ENCODE measurements at places on chromosomes 12 and 14.

DNA sequence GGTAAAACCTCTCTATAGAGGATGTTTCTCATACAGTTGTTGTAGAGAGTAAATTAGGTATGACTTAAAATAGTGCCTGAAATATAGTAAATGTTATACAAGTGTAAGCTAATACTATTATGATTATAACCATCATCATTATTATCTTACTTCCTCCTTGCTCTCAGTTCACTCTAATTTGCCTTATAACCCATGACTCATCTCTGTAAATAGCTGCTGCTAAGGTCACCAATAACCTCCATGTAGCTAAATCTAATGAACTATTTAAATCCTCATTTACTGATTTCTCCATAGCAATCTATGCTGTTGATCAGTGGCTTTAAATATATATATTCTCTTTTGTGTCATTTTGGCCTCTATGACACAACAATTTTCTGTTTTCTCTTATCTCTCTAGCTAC, 109.6 kb downstream of the RMST start:
- DNase-seq: no peak

- peak; percentile 33 for DNase-seq
These were observed 758.3 kb downstream of the C12orf50 start for GRCh38 chr12:87270919-87271318.

DNA sequence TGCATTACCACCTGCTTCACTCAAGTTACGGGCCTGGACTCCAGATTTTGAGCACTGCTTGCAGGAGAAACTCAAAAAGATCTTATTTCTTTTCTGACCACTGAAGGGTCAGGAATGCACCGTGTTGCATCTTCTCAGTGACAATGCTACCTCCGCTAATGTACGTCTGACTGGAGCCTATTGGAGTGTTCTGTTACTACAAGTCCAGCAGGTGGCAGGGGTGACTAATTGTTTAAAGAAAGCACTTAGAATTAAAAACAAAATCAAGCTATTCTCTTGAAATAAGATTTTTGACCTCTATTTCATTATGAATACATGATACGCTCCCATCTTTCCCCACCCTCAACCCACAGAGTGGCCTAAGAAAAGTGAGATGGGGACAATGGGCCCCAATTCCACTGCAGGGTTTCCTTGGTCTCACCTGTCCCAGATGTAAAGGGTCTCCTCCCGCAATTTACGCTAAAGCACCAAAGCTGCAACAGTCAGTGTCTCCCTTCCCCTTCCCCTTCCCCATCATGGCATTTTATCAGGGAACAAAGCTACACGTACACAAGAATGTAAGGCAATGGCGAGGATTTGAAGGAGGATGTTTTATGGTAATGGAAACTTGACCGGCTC, 2.2 kb downstream of the TBPL2 start:
- DNase-seq: peak; percentile 50

GRCh38 chr12:10740182-10740581, 17.1 kb upstream of the YBX3 start:
- no peak for DNase-seq

DNA sequence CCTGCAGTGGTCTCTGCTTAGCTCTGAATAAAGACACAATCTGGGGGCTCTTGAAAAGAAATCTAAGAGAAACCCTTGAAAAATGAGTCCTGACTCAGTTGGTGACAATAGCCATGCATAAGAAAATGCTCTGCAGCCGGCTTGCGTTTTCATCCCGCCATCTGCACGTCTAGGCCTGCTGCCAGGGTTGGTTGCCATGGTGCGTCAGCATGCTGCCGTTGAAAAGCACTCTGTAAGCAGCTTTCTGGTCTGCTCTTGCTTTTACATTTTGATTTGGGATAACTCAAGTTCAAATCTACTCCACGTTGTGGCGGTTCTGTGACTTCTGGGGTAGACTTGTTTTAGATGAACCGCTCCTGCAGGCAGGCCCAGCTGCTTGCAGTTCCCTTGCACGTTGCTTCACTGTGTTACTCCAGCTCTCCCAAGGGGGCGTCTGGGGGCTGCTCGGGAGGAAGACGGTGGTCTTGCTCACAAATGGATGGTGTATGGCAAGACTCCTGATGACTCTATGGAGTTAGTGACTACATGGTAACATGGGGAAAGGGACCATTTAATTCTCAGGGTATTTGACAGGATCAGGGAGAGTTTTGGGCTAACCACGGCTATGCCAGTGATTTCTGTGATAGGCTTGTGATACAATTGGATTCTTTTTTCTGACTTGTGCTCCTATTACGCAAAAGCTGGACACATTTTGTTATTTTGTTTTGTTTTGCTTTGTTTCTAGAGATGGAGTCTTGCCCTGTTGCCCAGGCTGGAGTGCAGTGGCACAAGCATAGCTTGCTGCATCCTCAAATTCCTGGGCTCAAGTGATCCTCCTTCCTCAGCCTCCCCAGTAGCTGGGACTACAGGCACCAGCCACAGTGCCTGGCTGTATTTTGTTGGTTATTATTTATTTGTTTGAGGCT, 15.8 kb downstream of the WNT5B start:
- peak; percentile 97 for DNase-seq

DNA sequence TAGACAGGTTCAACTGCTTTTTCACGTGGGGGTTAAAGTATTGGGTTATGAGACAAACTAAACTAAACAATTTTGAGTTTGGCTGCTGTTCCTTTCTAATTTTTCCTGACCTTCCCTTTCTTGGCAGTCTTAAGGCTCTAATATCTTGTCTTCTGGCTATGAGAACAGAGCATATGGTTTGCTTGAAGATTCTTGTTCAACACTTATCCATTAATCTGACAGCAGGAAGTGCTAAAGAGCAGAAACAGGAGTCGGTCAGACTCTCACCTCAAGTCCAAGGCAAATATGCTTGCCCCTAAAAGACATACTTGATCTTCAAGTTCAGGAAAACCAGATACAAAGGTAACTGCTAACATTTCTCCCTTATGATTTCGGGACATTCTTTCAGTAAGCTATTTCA, 52.6 kb upstream of the KCNJ8 start:
- peak; percentile 86 for DNase-seq

- no peak for DNase-seq
These were observed 4.6 kb downstream of the RND1 start for GRCh38 chr12:48861111-48861510.

- DNase-seq: peak; percentile 39
These were observed 2.9 kb upstream of the PFDN5 start for GRCh38 chr12:53292426-53292825.

DNA sequence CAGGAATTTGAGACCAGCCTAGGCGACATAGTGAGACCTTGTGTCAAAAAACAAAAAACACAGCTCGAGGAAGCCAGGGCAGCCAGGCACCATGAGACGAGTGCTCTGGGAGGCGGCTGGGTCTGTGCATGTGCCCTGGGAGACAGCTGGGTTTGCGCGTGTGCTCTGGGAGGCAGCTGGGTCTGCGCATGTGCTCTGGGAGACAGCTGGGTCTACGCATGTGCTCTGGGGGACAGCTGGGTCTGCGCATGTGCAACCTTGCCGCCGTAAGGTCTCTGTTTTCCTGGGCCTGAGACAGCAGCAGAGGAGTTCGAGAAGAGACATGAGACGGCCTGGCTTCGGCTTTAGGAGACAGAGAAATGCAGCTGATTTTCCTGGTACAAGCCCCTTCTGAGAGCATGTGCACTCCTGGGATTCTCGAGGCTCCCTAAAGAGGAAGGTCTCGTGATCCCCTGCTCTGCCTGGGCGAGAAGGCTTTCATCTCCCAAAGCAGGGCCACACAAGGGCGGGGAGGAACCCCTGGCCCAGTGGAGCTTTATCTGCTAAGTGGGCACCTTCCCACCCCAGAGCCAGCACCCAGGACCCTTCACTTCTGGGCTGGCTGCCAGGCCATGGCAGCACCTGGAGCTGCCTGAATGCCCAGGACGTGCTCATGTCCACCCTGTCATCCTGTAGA, 3.5 kb upstream of the BDKRB1 start:
- peak; percentile 69 for DNase-seq

DNA sequence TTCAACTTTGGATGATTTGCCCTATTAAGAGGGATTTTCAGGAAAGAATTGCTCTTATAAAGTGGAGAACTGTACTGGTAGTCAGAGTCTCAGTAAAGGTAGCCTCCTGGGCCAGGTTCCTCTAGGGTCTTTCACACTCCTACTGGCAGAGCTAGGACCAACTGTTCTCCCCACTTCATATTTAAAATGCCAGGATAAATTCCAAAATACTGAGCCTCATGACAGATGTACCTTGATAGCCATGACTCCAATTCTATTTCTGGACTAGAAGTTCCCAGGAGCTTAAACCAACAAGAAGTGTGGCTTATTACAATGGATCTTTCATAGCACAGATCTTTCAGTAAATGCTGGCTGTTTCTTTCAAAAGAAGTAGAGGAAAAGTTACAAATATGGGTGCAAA, 126.5 kb downstream of the C12orf75 start:
- DNase-seq: peak; percentile 56

DNA sequence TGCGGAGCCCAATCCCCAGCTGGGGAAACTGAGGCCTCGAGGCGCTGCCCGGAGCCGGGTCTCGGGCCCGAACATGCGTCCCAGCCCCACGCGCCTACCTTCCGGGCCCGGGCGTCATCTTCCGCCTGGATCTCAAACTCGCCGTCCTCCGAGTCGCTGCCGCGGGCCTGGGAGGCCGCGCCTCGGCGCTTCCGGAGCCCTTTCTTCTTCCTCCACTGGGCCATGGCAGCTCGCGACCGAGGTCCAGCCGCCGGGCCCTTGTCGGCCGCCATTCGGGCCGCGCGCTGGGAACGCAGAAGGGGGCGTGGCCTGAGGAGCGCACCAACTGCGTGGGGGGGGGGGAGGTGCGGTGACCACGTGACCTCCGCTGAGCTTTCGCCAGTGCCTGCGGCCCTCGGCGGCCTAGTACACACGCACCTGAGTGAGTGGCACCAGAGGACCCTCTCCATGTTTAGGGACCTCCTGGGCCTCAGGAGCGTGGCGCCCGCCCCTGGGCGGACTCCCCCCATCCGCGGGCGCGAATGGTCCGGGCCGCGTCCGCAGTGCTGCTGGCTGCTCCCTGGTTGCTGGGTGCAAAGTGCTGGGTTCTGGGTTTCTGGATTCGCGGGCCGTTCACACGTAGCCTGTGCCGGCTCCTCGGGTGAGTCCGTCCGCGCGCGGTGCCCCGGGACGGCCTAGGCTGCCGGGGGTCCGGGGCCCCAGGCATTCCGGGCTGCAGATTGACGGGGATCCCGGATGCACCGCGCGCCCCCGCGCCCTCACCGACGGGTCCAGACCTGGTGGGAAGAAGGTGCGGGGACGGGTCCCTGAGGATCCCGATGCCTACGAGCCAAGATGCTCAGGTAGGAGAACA, at the start of the genes DDX54 and RITA1:
Gene DDX54 (minus strand): TSS at position 299 of the 853 bp plus-strand sequence. CDS start 27 bp downstream, at position 272.
Gene RITA1 (plus strand): TSS at position 542 of the 853 bp plus-strand sequence. CDS start 1,026 bp downstream, outside the sequence.
- DNase-seq: peak; percentile 88

DNA sequence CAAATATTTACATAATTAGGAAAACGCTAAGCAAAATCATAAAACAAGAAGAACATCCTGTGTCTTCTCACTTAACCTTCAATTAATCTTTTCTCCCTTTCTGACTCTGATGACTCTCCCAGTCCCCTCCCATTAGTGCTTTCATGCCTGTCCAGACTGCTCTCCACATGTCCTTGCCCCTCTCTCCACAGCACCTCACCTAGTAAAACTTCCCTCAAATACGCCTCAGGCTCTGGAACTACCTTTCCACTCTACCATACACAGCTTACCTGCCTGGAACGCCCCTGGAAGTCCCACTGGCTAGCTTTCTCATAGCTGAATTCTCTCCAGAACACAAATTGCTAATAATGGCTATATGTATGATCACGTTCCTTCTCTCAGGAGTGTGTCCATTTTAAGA, 44.7 kb downstream of the SLC5A8 start:
- no peak for DNase-seq

DNA sequence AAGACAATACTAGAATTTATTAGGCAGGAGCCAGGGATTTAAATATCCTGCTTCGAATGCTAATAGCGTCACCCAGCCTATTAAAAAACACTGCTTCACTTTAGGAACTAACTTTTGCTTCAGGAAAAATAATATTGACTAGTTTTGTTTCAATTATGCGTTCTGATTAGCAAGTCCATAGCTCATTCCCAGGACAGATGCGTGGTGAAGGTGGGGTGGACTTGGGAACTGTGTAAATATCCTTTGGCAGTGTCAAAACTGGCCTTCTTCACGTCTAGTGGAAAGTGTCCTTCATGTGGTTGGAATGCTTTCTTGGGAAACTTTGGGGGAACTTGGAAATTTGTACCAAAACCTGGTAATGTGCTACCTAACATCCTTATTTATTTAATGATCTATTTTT, 474.8 kb upstream of the NOVA1 start:
- DNase-seq: no peak
